ENCODE measurements at places on chromosomes 1 and 21.

DNA sequence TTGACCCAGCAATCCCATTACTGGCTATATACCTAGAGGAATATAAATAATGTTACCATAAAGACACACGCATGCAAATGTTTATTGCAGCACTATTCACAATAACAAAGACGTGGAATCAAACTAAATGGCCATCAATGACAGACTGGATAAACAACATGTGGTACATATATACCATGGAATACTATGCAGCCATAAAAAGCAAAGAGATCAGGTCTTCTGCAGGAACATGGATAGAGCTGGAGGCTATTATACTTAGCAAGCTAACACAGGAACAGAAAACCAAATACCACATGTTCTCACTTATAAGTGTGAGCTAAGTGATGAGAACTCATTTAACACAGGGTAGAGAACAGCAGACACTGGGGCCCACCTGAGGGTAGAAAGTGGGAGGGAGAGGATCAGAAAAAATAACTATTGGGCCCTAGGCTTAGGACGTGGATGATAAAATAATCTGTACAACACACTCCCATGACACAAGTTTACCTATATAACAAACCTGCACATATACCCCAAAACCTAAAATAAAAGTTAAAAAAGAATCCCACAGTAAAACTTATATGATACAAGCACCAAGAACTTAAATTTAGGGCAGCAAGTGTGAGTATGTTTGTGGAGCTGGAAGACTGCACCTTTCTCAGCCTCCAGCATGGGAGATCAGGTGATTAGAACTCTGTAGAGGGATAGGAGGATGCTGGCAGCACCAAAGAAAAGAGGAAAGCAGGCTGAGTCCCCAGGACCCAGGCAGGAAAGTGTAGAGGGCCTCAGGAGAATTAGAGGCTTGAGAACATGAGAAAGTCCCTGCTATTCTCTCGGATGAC lies 320.8 kb upstream of the USP24 start:
- no peak for DNase-seq

DNA sequence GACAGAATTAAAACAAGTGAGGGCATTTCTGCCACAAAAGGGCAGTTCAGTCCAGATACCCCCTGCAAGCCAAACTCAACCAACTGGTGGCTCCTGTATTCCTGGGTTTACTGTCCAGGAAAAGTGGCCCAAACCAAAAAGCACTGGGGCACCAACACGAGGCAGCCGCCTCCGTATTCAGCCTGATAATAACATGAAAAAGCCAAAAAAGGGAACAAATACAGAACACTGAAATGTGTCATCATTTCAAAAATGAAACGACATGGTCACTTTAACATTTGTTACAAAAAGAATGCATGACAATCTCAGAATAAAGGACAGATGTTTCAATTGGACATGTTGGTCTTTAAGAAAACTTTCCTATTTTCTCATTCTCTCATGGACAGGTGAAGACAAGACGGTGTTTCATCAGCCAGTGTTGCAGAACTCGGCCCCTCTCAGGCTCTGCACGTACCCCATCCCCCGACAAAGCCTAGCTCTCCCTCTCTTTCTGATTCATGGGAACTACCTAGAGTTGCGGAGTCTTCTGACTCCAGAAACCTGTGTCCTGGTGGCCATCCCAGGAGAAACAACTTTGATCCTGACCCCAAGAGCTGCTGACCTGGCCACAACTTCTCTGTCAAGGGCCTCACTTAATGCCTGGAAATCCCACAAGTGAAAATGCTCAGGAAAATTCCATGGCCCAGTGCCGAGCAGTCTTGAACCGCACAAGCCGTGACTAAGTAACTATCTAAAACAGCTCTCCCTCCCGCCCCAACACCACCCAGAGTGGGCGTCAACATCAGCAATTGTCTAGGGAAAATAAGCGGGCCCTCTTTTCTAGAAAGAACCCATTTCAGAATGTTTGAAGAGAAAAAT lies 27.1 kb downstream of the ZBTB17 start:
- DNase-seq: no peak

DNA sequence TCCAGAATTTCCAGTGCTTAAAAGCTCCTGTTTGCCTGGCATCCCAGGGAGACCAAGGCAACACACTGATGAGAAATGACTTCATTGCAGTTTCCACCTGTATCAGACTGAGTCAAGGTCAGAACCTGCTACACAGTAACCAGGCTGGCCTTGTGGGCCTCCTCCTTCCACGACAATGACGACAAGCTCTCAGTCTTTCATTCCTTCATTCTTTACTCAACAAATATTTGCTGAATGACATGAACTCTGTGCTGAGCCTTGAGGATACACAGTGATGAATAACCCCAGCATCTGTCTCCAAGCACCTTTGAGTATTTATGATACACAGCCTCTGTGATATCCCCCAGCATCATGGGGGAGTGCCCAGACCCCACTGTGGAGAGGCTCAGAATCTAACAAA lies 8.9 kb upstream of the LCE5A start:
- DNase-seq: no peak

DNA sequence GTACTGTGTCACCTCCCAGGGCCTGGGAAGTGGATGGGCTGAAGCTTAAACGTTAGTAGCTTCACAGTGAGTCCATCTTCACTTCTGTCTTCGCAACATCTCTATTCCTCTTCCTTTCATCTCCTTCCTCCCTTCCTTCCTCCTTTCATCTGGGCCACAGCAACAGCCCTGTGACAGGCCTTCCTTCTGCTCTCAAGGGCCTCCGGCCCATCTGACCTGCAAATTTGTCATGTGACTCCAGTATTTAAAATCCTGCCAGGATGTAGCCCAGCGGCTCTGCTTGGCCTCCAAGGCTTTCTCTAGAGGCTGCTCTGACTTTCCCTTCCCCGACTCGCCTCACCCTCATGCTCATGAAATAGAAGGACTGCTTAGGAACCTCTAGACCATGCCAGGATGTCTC lies 10.9 kb upstream of the BATF3 start:
- DNase-seq: no peak

- DNase-seq: no peak
These were observed 92.3 kb downstream of the ST6GALNAC5 start for GRCh38 chr1:76959556-76959955.

DNA sequence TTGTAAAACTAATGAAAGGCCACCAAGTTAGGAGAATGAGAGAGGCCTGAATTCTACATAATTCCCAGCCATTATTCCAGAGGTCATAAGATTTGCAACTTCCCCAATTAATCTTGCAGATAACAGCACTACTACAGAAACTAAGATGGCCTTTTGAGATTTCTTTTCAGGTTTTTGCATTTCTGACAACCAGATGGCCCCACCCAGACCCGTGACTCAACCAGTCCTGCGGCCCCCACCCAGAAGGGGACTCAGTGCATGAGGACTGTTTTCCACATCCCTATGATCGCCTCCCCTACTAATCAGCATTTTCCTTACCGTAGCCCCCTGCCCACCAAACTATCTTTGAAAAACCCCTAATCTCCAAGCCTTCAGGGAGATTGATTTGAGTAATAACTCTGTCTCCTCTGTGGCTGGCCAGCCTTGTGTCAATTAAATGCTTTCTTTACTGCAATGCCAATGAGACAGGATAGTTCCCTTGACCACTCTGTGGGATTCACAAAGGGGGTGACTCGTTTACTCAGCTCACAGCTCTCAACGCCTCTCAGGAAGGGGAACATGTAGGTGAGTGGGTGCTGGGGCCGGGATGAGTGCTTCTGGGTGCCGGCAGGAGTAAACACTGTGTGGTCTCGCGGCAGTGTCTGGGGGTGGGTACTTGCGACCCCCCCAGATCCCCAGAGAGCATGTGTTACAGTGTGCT lies 10.5 kb upstream of the CNIH3 start:
- no peak for DNase-seq

DNA sequence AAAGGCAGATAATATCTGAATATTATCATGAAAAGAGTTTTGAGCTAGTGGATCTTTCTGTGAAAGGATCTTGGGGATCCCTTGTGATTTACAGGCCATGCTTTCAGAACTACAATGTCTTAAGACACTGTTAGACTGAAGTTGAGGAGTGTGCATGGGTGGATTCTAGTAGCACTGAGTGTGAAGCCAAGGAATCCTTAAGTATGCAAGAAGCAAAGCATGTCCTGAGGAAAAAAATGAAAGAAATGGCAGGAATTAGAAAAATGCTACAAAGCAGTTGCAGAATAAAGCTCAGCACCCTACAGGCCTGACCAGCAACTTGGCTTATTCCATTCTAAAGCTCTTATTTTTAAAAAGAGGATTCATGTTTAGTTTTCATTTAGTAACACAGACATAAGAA lies 11.9 kb downstream of the STX6 start:
- DNase-seq: no peak

DNA sequence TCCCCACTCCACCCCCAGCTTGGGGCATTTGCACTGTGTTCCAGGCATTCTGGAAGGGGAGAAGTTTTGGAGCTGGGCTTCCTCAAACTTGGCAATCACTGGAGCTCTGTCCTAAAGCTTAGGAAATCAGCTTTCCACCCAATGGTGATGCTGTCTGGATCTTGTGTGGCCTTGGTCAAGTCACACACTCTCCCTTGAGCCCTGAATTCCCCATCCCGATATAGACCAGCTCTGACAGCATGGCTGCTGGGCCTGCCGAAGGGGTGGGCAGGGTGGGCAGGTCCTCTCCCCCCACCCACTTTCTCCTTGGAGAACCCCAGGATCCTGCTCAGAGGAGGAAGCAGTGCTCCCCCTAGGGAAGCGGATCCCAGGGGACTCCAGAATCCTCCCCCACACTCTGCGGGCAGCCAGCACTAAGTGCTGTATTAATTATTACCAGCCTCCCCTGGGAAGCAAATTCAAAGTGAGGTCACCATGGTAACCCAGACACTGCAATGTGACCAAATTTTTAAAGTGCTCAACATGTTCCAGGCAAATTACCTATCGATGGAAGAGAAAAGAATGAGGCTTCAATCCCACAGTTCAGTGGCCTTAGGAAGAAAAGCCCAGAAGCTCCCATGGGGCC lies 21.3 kb upstream of the LDLRAP1 start:
- DNase-seq: no peak

GRCh38 chr1:83790446-83790845 lies 208.5 kb downstream of the TTLL7 start:
- DNase-seq: no peak

DNA sequence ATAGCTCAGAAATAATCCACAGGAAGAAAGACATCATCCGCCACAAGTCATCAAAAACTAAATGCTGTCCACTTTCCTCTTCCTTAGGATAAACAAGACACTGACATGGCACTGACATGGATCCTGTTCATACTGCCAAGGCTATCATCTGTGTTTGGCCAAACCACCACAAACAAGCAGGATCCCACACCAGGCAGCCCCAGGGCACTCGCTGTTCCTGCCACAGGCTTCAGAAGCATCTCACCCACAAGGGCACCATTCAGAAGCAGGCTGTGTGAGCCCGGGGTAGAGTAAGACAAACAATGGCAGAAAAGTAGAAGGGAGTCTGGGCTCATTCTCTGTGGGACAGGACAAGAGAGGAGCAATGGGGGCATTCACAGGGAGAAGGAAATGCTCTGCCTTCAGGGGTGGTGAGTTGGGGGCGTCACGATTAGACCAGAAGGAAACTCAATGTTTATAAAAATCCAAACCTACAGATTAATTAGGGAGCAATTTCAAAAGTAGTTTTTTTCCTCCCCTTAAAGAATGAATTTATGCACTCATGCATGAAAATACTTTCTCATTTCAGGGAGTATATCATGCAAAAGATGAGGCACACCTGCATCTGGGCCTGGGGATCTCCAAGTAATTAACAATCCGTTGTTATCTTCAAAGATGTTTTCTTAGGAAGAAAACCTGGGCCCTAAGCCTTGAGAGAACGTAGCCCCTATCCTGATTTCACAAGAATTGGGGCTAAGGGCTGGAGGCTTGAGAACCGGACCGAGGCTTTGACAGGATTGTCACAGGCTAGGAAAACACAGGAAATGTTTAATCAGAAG lies 43.3 kb upstream of the ATP1A1 start:
- no peak for DNase-seq

DNA sequence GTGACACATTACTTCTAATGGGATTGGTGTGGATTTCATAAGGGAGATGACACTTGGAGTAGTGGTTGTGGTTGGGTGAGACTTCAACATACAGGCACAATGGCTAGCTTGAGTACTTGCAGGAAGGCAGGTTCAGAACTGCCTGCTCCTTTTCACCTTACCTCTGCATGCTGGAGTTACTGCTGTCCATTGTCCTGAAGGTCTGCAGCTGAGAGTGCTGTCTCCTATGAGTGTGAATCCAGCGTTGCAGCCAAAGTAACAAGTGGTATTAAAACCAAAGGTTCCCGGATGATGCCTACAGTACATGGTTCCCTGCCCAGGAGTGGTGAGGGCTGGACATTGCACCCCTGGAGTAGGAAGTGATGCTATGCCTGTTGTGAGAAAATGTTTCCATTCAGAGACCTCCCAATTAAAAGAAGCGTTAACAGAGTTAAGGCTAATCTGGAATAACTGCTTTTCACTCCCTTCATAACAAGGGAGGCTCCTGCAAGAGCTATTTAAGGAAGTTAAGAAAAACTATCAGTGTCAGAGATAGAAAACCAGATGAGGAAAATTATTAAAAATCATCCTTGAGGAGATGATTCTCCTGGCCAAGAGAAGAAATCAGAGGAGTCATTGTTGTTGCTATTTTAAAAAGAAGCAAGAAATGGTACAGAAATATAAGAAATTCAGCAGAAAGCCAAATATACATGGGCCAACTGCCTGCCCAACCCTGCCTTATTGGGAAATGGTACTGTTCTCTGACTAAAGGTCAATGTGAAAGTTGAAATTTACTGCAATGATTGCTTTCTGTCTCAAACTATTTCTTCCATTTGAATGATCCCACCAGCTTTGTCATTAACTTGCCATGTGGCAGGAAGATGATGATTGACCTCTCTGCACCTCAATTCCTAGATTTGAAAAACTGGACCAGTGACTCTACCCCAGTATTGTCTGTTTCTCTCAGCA lies 9.8 kb upstream of the F5 start:
- DNase-seq: no peak

DNA sequence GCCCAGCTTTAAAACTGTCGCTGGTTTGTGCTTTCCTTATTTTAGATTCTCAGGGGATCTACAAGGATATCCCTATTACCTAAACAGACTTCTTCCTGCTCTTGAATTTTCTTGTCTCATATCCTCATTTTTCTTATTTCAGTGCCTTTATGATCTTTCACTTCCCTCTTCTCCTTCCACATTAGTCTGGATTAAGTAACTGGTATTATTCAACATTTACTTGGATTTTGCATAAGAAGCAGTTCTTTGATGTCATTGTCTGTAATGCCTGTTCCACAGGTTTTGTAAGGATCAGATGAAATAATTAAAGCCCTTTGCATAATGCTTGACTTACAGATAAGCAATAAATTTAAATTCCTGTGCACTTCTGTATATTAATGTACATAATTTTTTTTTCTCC lies 26.5 kb downstream of the CXADR start:
- DNase-seq: no peak

- no peak for DNase-seq
These were observed 108.3 kb upstream of the USH2A start for GRCh38 chr1:216531263-216532239.

DNA sequence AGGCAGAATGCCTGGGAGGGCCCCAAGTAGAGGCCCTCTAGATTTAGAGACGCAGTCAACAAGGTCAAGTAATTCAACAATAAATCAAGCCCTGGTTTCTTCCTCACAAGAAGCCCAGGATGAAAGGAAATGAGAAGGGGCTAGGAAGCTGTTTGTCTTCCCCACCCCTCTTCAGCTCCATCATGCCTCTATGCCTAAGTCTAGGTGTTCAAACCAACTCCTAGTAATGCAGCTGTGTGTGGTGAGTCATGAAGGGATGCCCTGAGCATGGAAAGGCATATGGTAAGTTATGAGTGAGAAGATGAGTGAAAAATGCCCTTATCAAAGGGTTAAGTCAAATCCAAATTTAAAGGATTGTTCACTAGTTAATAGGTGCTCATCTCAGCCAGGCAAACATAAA lies 339.5 kb downstream of the KCNH1 start:
- DNase-seq: no peak
